ENCODE measurements at places on chromosomes 5 and 9.

DNA sequence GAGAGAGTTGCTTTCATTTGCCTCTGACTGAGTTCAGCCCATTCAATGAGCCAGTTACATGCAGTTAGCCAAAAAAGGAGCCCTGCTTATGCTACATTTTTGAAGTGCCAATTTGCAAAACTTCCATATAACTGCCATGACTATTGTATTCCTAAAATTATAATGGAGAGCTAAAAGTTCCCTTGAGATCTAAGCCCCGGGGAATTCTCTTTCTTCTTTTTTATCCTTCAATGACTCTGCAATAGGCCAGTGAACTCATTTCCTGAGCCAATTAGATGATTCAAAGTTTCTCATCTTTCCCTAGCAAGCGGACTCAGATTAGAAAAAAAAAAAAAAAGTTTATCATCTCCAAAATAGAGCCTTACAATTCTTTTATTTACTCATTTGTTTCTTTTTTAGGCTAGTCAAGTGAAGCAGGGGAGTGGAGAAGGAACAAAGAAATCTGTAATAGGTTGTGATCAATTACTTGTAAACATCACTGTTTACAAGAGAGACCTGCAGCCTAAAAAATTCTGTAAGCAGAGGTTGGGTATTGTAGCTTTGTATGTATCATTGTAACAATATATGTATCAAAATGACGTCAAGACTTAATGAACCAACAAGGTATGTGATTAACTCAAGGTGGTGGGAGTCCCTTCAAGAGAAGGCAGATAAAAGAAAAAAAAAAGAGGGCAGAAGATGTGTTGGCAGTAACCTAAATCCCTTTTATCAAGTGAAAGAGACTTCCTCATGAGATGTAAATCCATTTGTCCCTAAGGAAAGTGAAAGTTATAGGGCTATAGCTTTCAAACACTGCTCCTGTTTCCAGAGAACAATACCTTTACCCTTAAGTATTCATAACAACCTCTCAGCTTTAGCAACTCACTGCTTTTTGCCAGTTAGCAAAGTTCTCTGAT lies 48.7 kb upstream of the HOMER1 start:
- DNase-seq, result no peak

- DNase-seq, result no peak
These were observed 328.1 kb downstream of the HINT1 start for GRCh38 chr5:130836729-130837649.

DNA sequence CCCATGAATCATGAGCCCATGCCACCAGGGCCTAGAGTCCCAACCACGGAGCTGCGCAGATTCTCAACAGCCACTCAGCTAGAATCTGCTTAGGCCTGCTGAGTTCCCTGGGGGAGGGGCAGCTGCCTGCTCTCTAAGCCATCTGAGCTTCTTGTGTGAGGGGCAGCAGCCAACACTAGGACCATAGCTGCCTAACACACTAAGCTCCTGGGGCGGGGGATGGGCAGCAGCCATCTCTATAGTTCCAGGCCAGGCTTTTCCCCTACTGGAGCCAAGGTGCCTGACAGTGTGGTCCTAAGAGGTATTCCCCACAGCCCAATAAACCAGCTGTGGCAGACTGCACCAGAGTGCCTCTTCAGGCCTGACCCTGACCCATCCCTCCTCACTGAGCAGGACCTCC lies 255.9 kb upstream of the ACO1 start:
- no peak for DNase-seq

DNA sequence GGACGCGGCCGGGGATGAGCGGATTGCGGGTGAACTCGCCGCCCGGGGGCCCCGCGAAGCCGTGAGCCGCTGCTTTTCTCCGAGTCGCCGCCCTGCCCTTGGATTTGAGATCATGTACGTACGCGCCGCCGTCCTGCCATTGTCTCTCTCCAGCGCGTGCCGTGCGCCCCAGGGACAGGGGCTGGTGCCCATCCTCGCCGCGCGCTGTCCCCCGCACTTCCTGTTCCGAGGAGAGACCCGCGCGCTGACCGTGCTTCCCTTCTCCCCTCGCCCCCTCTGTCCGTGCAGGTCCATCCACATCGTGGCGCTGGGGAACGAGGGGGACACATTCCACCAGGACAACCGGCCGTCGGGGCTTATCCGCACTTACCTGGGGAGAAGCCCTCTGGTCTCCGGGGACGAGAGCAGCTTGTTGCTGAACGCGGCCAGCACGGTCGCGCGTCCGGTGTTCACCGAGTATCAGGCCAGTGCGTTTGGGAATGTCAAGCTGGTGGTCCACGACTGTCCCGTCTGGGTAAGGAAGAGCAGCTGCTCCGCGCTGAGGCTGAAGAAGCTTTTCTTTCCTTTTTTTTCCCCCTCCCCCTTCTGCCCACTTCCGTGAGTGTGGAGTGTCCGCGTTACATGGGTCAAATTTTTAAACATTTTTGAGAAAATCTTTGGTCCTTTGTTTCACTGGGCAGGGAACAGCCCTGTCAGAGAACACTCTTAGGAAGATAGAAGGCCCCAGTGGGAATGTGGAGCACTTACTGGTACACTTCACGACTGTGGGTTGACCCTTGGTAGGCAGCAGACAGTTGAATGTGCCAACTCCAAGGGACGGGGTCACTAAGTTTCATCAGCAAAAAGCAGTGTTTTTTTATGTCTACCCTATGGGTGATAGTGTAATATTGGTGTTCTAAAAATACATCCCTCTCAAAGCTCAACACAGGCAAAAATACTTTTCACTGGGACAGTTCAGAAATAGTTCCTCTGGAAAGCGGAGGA lies 727 bp downstream of the RHOBTB3 start:
- peak; percentile 31 for DNase-seq

GRCh38 chr5:115946655-115947054 lies 15.6 kb upstream of the LVRN start:
- no peak for DNase-seq

DNA sequence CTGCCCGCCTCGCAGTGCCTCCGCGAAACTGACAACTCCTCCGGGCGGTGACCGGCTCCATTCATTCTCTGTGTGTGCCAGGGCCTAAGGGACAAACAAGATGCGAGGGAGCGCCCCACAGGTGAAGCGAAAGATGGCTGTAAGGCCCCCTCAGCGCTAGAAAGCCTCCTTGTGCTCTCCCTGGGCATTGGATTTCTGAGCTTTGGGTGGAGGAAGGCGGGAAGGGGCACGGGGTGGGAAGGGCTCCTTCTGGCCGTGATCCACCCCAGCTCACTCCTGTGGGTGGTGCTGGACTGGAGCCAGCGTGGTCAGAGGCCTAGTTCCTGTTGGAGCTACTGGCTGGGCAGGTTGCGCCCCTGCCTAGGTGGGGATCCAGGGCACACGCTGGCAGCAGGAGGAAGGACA lies 943 bp downstream of the GALNT12 start:
- DNase-seq, result no peak

GRCh38 chr9:4465910-4466309 lies 24.4 kb upstream of the SLC1A1 start:
- DNase-seq, result peak; percentile 36

- DNase-seq, result no peak
These were observed 1133.1 kb upstream of the ACO1 start for GRCh38 chr9:31251386-31251785.

DNA sequence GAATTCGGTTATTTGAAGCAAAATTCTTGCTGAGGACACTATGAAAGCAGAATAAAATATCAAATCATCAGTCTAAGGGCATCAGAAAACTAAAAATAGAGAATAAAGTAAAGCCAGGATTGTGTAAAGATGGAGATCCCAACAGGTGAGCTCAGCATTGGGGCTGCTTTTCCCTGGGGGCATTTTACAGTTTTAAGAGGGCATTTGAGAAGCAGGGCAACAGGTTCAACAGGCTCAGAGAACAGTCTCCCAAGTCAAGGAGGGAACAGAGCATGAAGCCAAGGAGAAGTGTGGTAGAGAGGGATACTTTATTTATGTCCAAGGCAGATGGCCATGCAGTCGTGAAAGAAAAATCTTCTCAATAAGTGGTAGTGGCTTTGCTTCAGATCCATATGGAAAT lies 145.4 kb downstream of the SYK start:
- DNase-seq, result no peak

DNA sequence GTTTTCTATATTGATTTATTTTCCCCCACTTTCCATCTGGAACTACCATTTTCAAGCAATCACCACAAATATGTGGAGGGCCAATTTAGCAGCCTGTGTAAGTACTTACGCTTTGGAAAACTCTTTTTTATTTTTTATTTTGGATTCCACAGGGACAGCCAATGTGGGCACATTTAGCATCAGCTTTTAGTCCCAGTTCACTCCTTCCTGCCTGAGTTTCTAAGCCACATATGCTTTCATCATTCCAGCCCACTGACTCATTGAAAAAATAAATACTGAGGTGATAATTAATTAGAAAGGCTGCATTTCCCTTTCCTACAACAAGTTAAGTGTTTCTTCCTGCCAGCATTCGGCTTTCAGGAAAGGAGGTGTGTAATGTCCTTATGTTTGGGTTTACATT lies 76.8 kb downstream of the TMEM167A start:
- DNase-seq, result no peak

DNA sequence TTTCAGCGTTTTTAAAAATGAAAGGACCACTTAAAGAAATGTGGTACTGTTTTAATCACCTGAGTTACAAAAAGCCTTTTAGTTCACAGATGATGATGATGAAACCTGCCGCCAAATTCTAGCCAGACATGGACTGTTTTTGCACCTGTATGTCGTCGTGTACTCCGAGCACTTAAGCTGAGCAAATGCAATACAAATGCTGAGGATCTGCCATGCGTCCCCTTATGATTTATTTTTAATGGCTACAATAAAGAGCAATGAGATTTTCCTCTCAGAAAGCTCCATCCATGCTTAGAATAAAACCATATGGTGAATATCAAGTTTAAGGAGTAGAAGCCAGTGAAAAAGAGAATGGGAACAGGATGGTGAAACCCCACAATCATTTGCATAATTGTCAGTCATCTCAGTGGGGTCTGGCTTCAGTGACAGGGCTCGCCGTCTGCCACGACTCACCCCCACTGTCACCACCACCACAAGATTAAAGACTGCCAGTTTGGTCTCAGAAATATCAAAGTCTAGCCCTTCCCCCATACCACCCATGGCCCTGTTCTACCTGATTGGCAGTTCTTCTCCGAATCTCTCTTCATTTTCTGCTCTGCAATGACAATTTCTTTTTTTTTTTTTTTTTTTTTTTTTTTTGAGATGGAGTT lies 159.9 kb downstream of the GOLPH3 start:
- no peak for DNase-seq

DNA sequence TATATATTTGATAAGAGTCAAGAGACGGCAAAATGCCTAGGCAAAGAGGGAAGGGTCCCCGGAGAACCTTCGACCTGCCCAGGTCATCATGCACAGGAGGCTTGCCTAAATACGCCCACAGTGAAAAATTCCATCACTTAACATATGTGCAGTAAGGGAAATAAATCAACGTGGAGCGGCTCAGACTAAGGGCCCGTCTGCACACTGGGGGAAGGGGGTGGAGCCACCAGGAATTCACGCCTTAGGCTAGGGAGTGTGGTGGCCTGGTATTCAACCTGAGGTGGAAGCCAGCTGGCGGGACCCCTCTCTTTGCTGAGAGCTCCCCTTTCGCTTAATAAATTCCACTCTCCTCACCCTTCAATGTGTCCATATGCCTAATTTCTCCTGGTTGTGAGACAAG lies 8.3 kb downstream of the PTBP3 start:
- DNase-seq, result no peak

- no peak for DNase-seq
These were observed 6.6 kb downstream of the SLC46A2 start for GRCh38 chr9:112884101-112884500.
